ENCODE measurements at places on chromosomes 4 and X. TPM values are rescaled to one million over a fixed set of nuclear protein-coding genes. Genes with fewer than 3 reads are reported as not detected.

GPM6B gene
- total RNA-seq = 5.3 TPM

MYL5 gene
- total RNA-seq = 16.6 TPM

POLR2B gene
- 106 TPM for total RNA-seq

GAB3 gene
- total RNA-seq = 7.3 TPM

Data from smooth muscle cell of trachea (primary cell).